ENCODE measurements at places on chromosomes 3 and 15.

- peak; percentile 19 for DNase-seq
These were observed 520 bp downstream of the SLC26A6 start for GRCh38 chr3:48634661-48635221.

GRCh38 chr3:61300006-61300380 lies 48.7 kb upstream of the FHIT start:
- DNase-seq: no peak

DNA sequence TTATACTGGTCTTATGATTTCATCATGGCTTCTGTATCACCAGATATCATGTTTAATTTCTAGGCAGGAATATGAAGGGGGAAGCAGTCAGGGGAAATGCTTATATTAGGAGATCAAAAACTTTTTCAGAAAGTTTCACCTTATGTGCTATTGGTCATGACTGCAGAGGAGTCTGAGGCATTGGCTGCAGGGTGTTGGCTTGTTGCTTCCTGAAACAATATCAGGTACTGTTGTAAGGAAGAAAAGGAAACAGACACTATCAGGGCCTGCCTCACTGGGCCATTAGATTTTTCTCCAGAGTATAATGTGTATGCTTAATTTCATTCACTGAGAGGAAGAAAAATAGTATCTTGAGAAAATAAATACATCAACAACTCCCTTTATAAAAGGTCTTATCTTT lies 34.7 kb downstream of the LEKR1 start:
- DNase-seq: no peak

DNA sequence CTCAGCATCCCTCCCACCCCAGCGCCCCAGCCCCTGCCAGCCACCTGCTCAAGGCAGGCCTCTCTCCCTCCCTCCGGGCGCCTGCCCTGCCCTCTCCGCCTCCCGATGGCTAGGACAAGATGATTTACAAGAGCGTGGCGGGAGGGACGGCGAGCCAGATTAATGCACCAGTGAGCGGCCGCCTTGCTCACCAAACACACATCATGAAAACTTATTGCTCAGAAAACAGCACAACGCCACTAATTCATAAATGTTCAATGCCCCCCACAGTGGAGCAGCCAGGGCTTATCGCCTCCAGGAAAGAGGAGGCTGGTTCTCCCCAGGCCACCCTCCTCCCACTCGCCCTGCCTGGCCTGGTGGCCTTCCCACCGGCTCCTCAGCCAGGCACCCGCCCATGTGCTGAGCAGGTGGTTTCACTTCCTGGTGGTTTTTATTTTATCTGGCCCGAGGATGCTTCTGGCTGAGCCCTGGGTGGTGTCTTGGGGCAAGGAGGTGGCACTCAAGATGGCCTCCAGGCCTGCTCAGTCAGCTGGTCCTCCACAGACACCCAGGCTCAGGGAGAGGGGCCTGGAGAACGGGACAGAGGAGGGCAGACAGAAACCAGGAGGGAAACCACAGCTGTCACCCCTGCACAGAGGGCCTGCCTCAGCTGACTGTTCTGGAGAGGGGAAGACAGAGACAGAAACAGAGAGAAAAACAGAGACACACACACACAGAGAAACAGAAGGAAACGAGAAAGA lies 284.9 kb downstream of the UACA start:
- no peak for DNase-seq

Measured in activated effector memory CD4-positive, alpha-beta T cell treated with Interleukin-2 at 50 U/mL for 16 hours (primary cell).